ENCODE measurements at places on chromosomes 11 and 22.
A peak's percentile ranks its signal among the peaks of the same experiment; 100 is the strongest.

DNA sequence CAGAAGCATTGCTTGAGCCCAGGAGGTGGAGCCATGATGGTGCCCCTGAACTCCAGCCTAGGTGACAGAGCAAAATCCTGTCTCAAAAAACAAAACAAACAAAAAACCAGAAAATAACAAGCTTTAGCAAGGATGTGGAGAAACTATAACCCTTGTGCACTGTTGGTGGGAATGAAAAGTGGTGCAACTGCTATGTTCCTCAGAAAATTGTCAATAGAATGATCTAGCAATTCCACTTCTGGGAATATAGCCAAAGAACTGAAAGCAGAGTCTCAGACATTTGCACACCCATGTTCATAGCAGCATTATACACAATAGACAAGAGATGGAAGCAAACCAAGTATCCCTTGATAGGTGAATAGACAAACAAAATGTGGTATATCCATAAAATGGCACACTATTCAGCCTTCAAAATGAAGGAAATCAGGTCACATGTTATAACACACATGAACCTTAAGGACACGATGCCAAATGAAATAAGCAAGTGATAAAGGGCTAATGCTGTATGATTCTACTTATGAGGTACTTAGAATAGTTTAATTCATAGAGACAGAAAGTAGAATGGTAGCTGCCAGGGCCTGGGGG, 15.9 kb downstream of the KLHL22 start:
- DNase-seq = no peak

DNA sequence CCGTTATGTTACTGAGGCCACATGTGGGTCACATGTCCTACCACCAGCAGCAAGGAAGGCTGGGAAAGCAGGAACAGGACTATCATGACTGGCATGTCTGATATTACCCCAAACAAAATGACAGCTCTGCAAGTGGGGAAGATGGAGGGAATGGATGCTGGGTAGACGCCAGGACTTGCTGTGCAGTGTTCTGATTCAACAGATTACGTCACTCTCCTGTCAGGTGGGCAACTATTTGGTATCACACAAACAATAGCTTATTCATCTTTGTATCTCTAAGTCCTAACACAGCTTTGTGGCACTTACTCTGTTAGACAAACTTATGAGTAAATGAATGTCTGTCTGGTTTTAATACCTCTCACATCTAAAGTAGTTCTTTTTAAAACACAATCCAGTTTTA, 105.2 kb downstream of the SPON1 start:
- DNase-seq = no peak

GRCh38 chr11:62018981-62019664, 51.7 kb upstream of the FTH1 start:
- no peak for DNase-seq

DNA sequence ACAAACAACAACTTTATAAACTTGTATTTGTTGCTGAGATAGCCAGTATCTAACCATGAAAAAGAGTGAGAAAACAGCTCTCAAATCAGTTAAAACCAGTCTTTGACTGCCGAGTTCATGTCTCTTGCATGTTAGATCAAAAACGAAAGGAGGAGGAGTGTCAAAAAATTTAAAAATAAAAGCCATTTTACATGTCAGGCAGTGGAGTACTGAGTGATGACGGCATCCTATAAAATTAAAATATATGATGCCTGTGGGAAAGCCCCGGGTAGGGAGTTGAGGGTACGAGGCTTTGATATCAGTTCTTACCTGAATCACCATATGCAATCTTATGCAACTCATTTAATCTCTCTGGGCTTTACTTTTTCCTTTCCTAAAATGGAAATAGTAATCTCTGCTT, 117.3 kb downstream of the ETS1 start:
- DNase-seq = peak; percentile 67

GRCh38 chr11:112608509-112608908, 347.8 kb upstream of the PLET1 start:
- DNase-seq = no peak

DNA sequence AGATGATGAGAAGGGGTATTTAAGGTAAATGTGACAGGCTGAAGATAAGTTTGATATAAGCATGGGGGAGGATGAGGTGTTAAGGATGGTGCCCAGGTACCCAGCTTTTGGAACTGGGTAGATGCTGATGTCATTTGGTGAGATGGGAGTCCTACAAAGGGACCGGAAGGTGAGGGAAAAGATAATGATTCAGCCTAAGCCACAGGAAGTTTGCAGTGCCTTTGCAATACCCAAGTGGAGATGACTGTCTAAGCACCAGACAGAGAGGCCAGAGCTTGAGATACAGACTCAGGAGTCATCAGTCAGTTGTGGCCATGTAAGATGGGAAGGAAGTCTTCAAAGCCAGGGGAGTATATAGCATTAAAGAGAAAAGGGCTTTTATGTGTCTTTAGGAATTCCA, 30.0 kb upstream of the SMCO4 start:
- DNase-seq = no peak

DNA sequence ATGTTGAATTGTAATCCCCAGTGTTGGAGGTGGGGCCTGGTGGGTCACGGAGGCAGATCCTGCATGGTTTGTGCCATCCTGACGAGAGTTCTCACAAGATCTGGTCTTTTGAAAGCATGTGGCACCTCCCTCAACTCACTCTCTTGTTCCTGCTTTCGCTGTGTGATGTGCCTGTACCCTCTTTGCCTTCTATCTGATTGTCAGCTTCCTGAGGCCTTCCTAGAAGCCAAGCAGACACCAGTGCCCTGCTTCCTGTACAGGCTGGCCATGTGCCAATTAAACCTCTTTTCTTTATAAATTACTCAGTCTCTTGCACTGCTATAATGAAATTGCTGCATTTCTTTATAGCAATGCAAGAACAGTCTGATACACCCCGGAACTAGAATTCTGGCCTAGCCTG, 13.1 kb downstream of the PTPN5 start:
- no peak for DNase-seq

GRCh38 chr11:121901886-121902285, 214.1 kb downstream of the BLID start:
- no peak for DNase-seq

DNA sequence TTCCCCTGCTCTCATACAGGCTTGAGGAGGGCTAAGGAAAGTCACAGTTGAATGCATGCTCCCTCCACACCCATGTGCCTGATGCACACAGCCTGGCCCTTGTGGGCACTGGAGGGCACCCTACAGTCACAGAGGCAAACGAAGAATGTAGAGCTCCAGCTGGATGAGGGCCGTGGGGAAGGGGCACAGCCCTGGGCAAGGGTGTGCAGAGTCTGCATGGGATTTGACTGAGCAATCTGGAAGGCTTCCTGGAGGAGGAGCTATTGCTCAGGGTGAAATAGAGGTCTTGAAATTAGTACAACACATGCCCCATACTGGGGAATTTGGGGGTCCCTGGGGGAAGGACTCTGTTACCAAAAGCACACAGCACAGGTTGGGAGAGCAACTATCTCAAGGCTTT, 64.0 kb downstream of the KCNQ1 start:
- DNase-seq = no peak

DNA sequence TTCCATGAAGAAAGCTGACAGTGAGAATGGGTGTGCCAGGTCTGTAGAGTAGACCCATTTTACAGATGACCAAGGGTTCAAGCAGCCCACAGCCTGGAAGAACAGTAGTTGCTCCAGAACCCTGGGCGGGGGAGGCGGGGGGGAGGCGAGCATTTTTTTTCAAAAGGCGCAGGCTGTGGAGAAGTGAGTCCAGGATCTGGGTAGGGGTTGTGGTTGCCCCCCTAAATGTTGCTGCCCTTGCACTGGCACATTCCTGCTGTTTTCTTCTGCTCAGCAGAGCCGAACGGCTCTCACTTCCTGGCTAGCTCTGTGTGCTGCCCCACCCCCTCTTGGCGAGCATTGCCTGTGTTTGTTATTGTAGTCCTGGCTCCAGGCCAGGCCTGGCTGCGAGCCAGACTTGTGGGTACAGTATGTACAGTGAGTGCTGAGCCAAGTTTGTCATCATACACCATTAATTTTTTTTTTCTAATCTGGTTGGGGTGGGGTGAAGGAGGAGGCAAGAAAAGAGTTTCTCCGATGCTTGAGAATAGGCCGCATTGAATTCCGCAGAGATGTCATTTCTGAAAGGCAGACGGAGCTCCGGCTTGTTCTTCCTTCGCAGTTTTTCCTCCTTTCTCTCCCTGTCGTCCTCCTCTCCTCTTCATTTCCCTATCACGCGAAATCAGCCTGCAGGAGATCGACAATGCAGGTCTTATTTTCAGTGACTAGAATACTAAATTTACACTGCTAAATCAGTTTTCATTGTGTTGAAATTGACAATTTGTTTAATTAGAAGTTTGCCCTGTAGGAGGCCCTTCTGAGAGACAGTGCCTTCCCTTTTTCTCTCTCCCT, 100.5 kb downstream of the ZBTB16 start:
- DNase-seq = peak; percentile 91

DNA sequence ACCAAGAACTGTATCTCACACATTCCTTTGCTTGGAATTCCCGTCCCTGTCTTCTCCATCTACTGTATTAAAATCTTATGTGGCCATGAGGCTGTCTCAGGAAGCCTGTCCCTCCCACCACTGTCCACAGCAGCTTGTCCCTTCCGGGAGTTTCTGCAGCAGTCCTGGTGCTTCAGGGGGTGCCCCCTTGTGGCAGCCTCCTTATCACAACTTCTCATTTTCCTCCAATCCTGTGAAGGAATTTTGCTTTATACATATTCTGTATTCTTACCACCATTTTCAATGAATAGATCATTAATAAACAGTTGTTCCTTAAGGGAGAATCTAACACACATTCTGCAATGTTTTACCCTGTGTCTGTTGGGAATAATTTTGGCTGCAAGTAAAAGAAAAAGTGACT, 220.4 kb upstream of the RAG2 start:
- no peak for DNase-seq

DNA sequence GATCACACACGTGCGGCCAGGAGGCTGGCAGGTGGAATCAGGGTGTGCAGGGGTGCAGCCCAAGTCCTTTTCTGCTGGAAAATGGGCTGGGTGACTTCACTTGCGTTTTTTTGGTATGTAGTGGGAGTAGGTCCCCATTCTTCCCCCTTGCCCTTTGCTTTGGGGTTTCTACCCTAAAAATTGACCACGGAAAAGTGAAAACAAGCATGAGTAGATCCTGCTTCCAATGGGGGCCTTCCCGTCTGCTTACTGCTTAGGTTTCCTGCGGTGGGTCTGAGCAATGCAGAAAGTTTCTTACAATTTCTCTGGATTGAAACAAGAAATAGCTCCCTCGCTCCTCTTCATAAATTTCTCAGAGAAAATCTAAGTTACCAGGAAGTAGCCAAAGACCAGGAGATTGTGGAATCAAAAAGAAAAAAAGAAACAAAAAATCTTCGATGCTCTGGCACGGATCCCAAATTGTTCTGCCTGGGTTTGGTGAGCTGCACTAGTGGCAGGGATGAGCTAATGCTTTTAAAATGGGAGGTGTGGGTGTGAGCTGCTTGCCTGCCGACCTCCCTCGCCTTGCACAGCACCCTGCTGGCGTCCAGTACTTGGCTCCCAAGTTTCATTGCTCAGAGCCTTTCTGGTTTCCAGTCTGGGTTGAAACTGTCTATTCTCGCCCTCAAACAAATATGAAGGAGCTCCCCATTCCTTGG, 2.4 kb downstream of the TIMP3 start:
- no peak for DNase-seq

DNA sequence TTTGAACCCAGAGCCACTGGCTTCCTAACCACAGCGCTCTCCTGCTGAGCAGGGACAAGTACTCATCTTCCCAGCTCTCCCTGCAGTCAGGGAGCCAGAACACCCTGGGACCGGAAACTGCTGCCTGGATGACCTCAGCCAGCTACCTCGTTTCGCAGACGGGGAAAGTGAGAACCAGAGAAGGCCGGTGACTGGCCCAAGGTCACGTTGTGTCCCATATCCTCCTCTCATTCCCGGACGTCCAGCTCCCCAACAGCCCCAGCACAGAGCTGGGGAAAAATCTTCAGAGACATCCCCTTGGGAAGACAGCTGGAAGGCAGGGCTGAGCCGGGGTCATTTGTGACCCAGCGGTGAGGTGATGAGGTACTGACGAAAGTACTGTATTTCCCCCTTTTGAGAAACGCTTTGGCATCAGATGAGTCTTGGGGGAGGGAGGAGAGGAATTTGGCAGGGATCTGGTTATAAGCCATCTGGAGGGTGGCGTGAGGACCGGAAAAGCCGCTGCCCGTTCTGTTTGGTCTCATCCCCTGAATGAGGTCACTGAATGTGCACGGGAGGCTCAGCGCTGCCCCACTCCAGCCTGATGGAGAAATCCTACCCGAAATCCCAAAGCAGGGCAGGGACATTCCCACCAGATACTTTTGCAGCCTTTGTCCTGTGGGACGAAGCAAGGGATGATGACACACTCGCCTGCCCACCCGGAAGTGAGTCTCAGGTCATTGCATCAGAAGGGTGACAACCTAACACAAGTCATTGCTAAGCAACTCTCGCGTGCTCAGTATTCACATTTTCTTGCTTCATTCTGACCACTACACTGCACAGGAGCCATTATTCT, 41.1 kb downstream of the LIF start:
- no peak for DNase-seq

DNA sequence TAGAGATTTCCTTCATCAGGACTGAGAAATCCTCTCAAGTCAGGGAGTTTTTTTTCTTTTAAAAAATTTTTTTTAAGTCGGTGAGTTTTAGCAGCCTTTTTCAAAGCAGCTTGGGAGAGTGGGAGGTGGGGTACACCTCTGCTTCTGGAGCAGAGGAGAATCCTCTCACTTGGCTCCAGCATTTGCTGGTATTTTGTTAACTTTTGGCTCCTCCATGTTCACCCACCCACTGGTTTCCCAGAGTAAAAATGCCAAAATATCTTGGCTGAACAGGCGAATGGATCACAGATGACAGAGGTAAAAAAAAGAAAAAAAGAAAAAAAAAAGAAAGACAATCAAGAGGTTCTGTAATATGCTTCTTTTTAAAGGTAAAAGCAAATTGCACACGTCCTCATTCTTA, 68.0 kb downstream of the GAB2 start:
- DNase-seq = no peak

GRCh38 chr22:40182231-40182835, 4.6 kb downstream of the TNRC6B start:
- DNase-seq = no peak

GRCh38 chr11:104433751-104434150, 269.8 kb upstream of the PDGFD start:
- DNase-seq = no peak

GRCh38 chr11:70409437-70409836, 11.1 kb downstream of the CTTN start:
- DNase-seq = no peak

DNA sequence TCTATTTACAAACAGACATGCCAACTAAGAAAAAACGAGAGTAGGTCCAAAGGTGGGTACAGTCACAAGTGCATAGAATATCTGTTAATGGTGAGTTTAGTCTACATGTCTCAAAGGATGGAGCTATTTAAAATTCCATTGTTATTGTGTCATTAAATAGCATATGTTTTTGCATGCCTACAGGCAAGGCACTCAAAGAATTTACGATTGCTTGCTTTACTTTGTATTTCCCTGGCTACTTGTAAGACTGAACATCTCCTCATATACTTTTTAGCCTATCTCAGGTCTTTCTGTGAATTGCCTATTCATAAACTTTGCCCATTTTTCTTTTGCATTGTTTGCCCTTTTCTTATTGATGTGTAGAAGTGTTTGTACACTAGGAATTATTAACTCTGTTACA, 39.7 kb downstream of the DEUP1 start:
- DNase-seq = no peak

GRCh38 chr22:34070051-34070450, 149.8 kb upstream of the LARGE1 start:
- DNase-seq = no peak

GRCh38 chr11:122746050-122746478, 90.5 kb downstream of the UBASH3B start:
- peak; percentile 85 for DNase-seq

All from activated T-cell treated with anti-CD3 and anti-CD28 coated beads, Interleukin-2, amount 50 U/mL, for 72 hours (primary cell).